ENCODE measurements at places on chromosomes 16 and 17.

DNA sequence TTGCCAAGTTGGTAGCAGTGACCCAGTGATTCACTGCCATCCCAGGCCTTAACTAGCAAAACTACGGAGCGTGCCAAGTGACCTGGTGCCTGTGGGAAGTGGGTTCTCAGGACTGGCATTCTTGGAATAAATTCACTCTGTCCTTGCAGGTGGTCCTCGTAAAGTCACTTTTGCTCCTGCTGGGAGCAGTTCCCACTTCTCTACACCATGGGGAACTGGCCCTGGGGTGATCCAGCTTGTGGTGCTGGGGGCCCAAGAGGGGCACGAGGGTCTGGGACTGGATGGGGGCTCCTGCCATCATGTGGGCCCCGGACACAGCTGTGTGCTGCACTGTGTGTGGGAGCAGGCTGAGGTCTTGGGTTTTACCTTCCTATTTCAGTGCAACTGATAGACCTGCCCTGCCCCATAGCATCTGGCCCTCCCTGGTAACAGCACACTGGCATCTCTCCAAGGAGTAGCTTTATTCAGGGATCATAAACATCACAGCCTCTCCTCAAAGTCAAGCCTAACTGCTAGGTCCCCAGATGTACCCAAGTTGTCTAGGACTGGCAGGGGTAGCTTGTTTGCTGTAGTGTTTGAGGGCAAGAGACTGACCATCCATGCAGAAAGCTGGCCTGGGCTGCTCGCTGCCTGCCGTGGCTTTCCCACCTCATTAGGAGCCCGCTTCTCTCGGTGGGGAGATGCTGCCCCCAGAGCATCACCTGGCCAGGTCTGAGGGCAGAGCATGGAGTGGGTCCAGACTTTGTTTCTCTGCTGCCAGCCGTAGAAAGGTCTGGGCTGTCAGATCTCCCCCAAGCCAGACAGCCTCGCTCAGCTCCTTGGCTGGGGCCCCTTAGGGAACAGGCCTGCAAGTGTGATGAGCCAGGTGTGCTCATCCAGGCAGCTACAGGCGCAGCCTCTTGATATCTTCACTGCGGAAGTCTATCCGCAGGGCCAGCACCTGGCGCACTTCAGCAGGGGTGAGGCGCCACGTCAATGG, 26.0 kb downstream of the FCSK start:
- DNase-seq: peak; percentile 79

- DNase-seq: no peak
Observed at GRCh38 chr16:11149011-11149616, 106.9 kb downstream of the SOCS1 start.

DNA sequence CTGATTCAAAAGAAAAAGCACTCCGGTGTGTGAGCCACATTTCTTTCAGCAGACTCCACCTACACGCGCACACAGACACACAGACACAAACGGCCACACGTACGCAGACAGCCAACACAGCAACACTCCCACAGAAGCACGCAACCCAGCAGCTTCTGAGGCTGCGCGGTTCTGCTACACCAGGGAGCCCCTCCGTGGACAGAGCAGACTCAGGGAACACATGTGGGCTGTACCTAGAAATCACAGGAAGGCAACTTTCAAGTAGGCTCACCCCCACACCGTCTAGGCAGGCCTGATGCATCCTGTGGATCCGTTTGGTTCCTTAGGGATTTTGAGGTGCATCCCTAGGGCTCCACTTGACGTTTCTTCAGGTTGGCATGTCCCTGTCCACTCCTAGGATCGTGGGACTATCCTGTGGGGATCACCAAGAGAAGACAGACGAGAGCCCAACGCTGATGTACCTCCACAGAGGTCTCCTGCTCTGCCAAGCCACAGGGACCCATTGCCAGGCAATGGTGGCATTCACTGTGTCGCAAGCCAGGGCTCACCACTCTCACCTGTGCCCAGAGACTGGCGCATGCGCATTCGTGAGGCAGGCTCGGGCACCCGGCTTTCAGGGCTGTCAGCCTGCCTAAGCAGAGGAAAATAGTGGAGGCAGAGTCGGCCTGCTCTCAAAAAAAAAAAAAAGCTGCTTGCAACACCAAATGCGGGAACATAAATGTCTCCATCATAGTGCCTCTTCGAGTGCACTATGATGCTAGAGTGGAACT, 2333.3 kb downstream of the TP53TG3F start:
- DNase-seq: no peak

GRCh38 chr16:12900156-12900555, 1.2 kb upstream of the SHISA9 start:
- DNase-seq: no peak

- DNase-seq: no peak
Observed at GRCh38 chr16:56190677-56191155, 573 bp upstream of the GNAO1 start.

DNA sequence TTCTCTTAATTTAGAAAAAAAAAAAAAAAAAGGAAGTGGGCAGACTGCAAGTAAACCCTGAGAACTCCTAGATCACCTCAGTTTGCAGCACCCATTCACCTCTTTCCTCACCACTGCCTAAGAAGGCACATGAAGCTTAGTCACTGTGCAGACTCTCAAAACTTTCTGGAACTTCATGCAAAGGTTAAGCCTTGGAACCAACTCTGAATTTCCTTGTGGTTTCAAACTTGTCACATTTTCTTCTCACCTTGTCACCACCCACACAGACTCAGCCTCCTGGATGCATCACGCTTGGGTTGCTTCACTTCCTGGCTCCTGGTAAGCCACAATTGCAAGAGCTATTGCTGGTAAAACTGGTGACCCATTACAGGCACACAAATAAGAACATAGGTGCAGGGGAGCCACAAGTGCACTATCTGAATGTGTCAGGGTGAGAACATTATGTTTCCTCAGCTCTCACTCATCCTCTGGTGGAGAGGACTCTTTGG, 15.0 kb upstream of the CPD start:
- no peak for DNase-seq

DNA sequence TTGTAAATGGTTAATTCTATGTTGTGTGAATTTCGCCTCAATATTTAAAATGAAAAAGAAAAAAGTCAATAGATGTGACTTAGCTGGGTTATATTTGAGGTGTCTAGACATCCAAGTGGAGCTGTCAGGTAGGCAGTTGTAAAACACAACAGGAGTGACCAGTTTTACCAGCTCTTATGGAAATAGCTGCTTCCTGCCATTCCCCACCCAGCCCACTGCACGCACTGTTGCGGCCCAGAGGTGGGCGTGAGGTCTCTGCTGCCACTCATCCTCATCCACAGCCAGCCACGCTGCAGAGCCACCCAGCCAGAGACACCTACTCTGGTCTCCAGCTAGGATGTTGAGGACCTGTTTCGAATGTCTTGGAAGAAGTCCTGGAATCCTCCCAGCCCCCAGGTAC, 3.4 kb upstream of the CARD14 start:
- DNase-seq: no peak

- no peak for DNase-seq
Observed at GRCh38 chr17:30812218-30813177, 12.0 kb downstream of the CRLF3 start.

DNA sequence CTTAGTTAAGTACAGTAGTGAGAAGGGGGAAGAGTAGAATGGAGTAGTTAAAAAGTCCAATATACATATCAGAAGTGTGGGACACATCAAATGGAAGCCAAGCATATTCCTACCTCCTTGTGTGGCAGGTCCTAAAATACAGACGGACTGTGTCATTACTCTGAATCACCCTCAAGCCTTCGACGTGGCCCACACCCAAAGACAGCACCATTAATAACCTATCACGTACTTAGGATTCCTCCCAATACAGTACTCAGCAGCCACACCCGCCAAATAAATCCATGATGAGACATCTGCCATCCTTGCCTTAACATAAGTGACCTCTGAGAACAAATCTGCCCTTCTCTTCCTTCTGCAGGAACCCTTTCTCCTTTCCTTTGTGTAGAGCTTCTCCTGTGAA, 38.9 kb downstream of the UBE2G1 start:
- no peak for DNase-seq

DNA sequence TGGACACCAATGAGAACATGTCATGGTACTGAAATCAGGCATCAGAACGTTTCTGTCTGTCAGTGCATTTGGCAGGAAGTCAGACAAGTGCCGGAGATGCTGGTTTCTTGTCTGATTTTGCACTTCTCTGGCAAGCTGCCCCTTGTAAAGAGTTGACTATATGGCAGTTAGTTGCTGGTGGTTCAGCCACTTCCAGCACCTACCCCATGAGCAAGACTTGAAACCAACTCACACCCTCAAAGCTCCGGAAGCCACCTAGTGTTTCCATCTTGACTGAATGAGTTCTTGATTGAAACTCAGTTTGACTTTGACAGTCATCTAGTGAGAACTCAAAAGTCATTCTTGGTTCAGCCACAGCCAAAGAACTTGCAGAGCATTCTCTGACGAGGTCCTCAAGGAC, 225.1 kb downstream of the SPECC1 start:
- no peak for DNase-seq

- peak; percentile 63 for DNase-seq
Observed at GRCh38 chr17:51508048-51508447, 247.7 kb downstream of the UTP18 start.

GRCh38 chr17:36657763-36658490, 56.5 kb downstream of the MRM1 start:
- peak; percentile 11 for DNase-seq

- DNase-seq: no peak
Observed at GRCh38 chr17:74276051-74276476, 2.0 kb downstream of the DNAI2 start.

DNA sequence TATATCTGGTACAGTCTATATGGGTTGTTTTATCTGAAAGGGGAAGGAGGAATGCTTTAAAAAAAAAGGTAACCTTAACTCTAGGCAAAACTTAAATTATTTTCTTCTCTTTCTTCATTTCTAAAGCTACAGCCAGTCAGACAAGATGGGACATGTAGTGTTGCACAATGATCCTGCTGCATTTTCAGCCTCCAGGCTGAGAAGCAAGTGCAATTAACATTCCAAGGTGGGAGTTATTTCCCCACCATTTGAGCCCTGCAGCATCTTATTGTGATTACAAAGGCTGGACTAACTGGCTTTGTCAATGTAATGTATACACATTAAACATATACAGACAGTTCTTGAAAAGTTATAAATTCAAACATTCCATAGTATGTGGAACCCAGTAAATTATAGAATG, 22.6 kb upstream of the NF1 start:
- no peak for DNase-seq

DNA sequence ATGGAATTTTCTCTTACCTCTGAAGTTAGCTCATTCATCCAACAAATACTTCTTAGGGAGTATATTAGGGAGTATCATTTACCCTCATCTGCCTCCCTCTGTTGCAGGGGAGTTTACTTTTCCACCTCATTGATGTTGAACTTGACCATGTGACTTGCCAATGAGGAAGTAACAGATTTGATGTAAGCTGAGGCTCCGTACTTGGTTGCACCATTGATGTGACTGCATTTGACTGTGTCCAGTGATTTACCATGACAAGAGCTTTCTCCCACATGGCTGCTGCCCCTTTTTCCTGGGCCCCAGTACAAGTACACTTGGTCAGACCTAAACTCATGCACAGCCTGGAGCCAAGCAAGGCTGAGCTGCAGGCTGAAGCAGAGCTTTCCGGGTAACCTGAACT, 81.6 kb upstream of the HS3ST2 start:
- DNase-seq: no peak

DNA sequence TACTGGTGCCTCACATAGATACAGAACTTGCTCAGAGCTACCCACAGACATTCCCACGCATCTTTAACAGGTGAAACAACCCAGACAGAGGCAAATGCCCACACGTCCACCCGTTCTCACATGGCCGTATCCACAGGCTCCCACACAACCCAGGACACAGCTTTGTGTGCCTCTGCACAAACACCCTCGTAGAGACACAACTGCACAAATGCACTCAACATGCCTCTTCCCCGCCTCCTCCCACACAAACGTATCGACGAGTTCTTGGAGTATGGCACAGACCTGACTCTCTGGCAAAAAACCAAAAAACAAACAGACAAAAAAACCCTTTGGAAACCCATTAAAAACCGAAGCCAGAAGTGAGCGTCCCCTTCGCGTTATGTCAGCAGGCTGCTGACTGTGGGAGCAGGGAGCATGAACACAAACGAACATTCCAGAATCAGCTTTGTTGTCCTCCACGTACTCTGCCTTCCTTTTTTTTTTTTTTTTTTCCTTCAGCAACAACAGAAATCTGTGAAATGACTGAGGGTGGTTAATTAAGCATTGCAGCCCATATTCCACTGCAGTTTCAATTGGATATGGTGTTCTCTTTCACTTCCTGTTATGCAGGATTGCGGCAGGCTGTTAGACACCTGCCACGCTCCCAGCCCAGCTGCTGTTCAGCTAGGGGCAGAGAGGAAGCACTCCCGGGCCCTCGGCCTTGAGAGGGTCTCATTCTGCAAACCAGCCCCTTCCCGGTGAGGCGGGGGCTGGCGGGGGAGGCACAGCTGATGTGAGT, 313.7 kb downstream of the MAF start:
- peak; percentile 85 for DNase-seq

DNA sequence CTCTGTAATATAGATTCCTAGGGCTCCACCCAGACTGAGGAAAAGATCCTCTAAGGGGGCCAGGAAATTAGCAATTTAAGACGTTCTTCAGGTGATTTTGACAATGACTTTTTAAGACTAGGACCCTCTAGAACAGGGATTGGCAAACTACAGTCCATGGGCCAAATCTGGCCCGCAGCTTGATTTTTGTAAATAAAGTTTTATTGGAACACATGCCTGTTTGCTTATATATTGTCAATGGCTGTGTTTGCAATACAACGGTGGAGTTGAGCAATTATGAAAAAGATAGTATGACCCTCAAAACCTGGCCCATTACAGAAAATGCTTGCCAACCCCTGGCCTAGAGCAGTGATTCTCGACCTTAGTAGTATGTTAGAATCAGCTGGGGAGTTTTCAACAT, 181.9 kb downstream of the SOX9 start:
- no peak for DNase-seq

DNA sequence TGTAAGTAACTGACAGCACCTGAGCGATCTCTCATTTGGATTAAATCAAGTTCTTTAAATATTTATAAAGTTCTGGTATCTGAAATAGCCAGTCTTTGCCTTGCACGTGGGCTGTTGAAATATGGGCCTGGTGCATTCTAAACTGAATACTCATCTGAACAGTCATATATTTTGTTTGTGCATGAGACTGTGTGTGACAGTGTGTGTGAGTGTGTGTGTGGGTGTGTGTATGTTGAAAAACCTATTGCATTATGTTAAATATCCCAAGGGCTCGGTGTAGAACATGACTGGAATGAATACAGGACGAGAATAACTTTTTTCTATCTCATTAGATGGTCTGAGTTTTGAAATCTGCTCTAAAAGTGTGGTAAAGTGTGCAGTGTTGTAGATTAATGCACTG, 82.4 kb upstream of the TOX3 start:
- DNase-seq: no peak

GRCh38 chr16:66977341-66978113, 10.9 kb upstream of the CES4A start:
- peak; percentile 80 for DNase-seq

DNA sequence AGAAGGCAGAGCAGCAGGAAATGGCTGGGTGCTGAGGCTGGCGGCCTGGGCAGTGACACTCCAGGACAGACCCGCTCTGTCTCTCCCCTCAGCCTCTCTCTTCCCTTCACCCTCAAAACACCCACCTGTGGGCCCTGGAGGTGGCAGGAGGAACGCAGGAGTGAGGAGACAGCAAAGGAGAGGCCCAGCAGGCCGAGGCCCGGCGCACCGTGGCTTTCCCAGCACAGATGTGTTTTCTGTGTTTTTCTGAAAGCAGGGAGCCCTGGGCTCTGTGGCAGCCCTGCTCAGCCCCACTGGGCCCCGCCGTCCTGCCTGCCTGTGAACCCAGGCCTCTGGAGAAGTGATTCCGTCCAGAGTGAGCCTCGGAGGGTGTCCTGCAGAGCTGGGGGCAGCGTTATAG, 30.5 kb downstream of the ZNF469 start:
- DNase-seq: no peak
